Brain (organoid and tissue), 16 donors: ENCODE measurements at places on chromosomes 1 and 21.

- DNase-seq, result no peak
Observed at GRCh38 chr1:228140724-228141225, 696 bp downstream of the GUK1 start.

DNA sequence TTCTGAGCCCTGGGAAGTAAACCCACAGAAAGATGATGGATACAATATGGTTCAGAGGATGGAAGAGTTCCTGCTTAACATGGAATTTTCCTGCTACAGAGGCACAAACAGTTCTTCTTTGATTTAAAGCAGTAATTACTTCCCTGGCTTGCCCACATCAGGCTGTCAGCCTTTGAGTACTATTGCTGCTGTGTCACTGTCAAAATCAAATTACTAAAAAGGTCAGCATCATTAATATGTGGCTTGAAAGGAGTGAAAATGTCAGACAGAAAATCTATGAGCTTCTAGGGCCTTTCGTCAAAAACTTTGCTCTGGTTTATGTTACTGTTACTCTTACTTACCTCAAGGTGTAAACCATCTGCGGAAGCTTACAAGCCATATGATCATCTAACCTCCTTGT, 98.6 kb upstream of the DPT start:
- DNase-seq, result no peak

DNA sequence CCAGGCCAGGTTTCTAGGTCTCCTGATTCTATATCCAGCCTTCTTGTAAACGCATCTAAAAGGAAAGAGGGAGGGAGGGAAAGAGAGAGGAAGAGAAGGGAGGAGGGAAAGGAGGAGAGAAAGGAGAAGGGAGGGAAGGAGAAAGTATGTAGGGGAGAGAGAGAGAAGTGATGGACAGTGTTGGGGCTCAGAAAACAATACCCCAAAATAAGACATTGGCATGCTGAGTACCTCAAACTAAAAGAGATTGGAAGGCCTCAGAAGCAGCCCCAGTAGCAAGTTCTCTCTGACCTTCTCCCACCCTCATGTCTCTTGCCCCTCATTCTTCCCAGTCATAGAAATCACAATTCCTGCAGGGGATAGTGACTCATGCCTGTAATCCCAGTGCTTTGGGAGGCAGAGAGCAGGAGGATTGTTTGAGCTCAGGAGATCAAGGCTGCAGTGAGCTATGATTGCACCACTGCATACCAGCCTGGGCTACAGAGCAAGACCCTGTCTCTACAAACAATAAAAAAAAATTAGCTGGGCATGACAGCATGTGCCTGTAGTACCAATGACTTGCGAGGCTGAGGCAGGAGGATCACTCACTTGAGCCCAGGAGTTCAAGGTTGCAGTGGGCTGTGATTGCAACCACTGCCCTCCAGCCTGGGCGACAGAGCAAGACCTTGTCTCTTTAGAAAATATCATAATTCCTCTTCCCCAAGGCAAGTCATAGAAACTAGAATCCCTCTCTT, 51.2 kb downstream of the DNTTIP2 start:
- no peak for DNase-seq

DNA sequence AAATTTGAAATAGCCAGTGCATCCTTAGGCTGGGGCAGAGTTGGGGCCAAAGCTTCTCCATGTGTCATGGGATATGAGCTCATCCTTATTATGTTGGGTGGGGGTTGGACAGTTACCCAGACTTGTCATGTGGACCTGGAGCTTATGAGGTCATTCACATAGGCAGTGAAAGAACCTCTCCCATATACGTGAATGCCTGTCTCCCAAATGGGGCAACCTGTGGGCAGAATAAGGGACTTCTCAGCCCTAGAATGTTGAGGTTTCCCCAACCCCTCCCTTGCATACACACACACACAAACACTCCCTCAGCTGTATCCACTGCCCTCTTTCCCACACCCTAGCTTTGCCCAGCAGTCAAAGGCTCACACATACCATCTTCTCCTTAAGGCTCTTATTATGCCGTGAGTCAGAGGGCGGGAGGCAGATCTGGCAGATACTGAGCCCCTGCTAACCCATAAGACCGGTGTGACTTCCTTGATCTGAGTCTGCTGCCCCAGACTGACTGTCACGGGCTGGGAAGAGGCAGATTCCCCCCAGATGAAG, 2.3 kb upstream of the IVL start:
- no peak for DNase-seq

- no peak for DNase-seq
Observed at GRCh38 chr1:180762796-180763195, 131.0 kb downstream of the XPR1 start.

- DNase-seq, result no peak
Observed at GRCh38 chr1:154742606-154743005, 127.5 kb downstream of the KCNN3 start.

- DNase-seq, result no peak
Observed at GRCh38 chr1:36148821-36149236, 457 bp downstream of the TRAPPC3 start.

DNA sequence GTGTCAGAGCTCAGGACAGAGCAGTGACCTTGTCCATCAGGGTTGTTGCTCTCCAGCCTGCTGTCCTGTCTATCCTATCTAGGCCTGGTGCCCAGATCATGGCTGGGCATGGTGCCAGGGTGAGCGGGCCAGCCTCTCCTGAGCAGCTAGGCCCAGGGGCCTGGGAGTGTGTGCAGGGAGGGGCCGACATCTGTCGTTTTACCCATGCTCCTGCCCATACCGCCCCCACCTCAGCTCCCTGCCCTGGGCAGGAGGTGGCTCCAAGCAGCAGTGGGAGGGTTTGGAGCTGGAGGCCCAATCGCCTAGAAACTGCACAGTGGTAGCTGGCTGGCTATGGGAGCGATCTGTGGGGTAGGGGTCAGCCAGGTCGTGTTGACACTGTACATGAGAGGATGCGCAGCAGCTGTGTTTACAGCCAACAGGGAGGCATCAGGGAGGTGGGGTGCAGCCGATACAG, 6.5 kb downstream of the INSRR start:
- peak; percentile 24 for DNase-seq

DNA sequence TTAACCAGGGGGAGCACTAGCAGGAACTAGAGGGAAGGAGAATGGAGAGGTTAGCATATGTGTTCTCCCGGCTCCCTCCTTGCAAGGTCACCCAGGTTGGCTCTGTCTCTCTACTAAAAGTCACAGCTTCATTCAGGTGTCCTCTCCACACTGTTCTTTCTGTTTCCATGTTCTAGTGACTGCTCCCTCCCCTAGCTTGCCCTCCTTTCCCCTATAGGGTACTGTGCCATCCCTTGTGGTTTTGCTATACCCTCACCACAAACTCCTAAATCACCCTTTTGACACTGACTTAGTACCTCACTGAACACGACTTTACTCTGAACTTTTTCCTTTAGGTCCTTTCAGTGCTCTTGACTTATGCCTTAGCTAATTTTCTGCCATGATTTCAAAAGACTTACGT, 389.3 kb downstream of the ST6GALNAC3 start:
- no peak for DNase-seq

DNA sequence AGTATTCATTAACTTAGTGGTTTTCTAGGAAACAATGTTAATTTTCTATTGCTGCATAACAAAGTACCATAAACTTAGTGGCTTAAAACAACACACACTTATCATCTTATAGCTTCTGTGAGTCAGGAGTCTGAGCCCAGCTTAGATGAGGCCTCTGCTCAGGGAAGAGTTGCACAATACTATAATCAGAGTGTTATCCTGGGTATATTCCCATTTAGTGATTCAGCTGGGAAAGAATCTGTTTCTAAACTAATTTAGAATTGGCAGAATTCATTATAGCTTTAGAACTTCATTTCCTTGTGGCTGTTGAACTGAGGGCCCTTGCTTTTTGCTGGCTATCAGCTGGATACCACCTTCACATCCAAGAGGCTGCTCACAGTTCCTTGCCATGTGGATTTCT, 515.5 kb downstream of the BRINP3 start:
- no peak for DNase-seq

DNA sequence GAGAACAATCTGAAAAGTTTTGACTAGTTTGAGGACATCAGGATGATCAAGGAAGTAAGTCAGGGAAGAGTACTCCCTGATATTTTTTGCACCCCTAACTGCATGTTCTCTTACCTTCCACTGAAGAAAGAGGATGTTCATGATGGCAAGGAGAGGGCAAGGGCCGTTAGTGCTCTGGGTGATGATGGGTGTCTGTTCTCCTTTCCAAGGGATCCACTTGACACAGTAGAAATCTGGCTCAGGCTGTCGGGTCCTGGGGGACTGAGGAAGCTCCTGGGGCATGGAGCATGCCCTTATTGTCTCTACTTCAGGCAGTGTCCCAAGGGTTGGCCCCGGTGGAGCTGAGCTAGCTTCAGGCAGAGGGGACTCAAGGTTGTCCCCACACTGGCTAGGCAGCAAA, 4.7 kb downstream of the MINDY1 start:
- DNase-seq, result no peak

DNA sequence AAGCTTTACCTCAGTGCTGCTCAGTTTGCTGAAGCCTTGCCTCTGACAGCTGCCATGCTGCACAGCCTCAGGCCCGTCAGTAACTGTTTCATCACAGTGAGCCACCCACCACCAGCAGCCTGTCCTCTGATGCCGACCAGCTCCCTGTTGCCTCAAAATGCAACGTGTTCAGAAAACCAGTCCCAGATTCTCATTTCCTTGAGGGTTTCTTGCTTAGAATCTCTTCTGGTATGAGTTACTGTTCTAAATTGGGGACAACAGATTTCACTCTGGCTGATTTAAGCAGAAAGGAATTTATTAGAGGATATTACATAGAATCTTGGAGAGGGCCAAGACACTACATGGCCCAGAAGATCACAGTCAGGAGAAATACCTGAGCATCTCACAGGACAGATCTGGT, 11.0 kb downstream of the UBL4B start:
- DNase-seq, result no peak

GRCh38 chr1:30371179-30371788, 352.1 kb downstream of the MATN1 start:
- DNase-seq, result no peak

GRCh38 chr1:168485048-168485447, 58.7 kb downstream of the XCL2 start:
- DNase-seq, result no peak

DNA sequence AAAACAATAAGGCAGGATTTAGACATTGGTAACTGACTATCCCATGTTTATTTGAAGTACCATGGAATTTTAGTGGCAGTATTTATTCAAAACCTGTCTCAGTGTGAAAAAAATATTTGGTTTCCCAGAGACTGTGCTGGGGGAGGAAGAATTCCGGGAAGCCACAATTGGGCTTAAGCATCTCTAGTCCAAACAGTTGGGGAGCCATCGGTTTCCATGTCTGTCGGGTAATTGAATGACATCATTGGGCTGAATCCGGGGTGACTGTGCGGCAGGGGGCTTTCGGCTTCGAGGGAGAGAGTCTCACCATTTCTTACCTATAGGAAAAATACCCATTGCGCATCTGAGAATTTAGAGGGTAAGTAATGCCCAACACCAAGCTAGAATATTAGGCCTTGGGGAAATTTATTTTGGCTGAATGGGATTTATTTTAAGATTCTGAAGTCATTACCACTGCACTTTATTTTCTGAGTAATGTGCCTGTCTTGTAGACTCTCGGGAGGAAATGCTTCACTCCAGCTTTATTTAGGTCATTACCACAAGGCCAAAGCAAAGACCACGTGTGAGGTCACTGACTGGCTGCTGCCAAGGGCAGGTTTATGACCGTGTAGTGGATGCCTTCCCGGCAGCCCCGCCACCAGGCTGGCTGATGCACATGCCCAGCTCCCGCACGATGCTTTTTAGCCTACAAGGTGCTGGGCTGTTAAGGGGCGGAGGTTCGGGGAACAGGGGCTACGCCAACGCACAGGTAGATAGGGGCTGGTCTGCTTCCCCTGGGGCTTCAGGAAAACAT, 23.1 kb upstream of the UMODL1 start:
- DNase-seq, result no peak

GRCh38 chr1:65208563-65208973, 60.6 kb downstream of the AK4 start:
- no peak for DNase-seq

DNA sequence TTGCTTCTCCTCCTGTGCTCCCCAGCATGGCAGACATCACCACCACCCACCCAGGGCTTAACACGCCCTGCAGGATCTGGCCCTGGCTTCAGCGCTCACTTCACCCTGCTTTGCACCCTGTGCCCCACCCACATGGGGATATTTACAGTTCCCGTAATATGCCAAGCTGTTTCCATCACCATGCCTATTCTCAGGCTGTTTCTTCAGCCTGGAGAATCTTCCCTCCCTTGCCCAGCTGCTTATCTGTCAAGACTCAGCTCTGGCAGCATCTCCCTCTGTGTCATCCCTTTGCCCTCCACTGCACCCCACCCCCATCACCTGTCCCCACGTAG, 3.6 kb upstream of the AHCYL1 start:
- DNase-seq, result no peak

DNA sequence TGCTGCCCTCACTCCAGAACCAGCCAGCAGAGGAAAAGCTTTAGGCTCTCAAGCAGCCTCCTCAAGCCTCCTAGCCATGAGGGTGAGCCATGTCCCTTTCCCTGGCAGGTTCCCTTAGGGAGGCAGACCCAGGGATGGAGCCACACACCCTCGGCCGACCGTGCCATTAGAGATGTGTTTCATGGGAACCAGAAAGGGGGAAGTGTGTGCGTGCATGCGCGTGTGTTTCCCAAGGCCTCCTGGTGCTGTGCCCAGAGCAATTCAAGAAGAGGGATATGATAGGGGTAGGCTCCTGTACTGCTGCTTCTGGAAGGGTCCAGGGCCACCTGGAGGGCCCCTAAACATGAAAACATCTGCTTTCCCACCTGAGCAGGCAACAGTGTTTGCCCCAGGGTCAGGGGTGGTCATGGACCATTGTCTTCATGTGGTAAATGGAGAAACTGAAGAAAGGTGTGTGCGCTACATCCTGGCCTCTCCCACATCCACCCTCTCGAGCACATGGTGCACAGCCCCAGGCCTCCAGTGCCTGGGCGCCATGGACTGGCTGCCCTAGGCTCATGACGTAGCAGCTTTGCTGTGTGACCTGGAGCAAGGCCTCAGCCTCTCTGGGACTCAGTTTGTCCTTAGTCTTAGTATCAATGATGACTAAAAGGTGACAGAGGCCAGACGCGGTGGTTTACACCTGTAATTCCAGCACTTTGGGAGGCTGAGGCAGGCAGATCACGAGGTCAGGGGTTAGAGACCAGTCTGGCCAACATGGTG, 48.1 kb downstream of the SYF2 start:
- DNase-seq, result no peak

GRCh38 chr1:109046671-109047070, 4.8 kb upstream of the WDR47 start:
- DNase-seq, result no peak

- no peak for DNase-seq
Observed at GRCh38 chr1:196677781-196678509, 26.1 kb downstream of the CFH start.

DNA sequence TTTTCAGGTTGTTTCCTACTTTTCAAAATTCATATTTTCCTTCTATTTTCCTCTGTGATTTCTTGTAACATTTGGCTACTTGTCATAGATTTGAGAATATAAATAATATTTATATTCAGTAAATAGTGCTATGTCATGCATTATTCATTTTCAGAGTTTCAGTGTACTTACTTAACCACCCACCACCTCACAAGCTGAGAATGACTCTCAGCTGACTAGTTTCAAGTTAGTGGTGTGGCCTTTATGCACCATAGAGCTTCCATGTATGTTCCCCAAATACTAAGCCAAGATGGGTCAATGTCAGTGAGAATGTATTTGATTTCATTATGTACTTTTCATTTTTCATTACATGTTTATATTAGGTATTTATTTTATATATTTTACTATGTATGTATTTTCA, 56.9 kb upstream of the RGS1 start:
- no peak for DNase-seq
